ENCODE measurements at places on chromosomes 11 and 22. TPM values are rescaled to one million over a fixed set of nuclear protein-coding genes. Genes with fewer than 3 reads are reported as not detected.

Gene RBM4B
- total RNA-seq, result 28.4 TPM

Gene TSGA10IP
- not detected for total RNA-seq

Gene PANX3
- total RNA-seq, result not detected

Gene SCN4B
- total RNA-seq, result 10.4 TPM

Gene OR4D5
- not detected for total RNA-seq

Gene SLC22A6
- total RNA-seq, result not detected

Gene LDLRAD3
- 4.9 TPM for total RNA-seq

Gene ZNF280B
- total RNA-seq, result 0.33 TPM

Gene RAG1
- 0.99 TPM for total RNA-seq

Gene SLC22A9
- total RNA-seq, result not detected

Gene SMIM35
- total RNA-seq, result not detected

Gene NLRP10
- 0.26 TPM for total RNA-seq

Gene UBQLN3
- total RNA-seq, result not detected

DNA sequence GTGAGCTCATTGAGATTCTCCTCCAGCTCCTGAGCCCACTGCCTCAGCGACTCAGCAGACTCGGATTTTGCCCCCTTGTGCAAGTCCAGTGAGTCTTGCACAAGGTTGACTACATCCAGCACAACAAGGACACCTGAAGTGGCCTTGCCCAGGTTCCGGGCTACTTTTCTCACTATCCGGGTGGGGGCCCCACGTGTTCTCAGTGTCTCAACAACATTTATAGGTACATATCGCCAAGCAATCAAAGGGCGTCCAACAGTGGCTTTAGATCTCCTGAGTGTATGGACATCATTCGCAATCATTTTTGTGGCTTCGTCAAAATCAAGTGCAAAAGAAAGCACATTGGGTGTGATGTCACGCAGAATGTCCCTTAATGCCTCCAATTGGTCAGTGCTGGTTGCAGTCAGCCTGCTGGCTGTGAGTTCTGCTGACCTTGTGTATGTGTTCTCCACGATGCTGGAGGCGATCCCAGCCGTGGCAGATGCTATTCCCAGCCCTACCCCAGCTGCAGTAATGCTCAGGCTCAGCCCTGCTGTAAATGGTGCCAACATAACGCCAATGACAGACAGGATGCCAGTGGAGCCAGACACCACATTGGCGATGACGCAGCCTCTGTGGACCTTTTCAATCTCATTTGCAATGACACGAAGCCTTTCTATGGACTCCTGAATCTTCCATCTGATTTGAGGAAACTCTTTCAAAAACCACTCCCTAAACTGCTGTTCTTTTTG, 10.3 kb downstream of the APOL4 start:
- DNase-seq, result peak; percentile 70
- no peak overlapping the region for H3K27ac ChIP-seq
- peaks cover 12% of the 10 kb centered on the region for H3K27me3 ChIP-seq
- no peaks in the 10 kb centered on the region for H3K36me3 ChIP-seq
- H3K4me3 ChIP-seq, result no peak overlapping the region

GRCh38 chr11:81596704-81597103, 1137.0 kb downstream of the FAM181B start:
- no peaks in the 10 kb centered on the region for H3K27me3 ChIP-seq
- DNase-seq, result peak; percentile 21
- no peaks in the 10 kb centered on the region for H3K36me3 ChIP-seq
- no peak overlapping the region for H3K27ac ChIP-seq

- H3K27ac ChIP-seq, result no peak overlapping the region
- no peak overlapping the region for H3K4me3 ChIP-seq
- H3K27me3 ChIP-seq, result peaks cover 13% of the 10 kb centered on the region
- DNase-seq, result no peak
- H3K36me3 ChIP-seq, result no peaks in the 10 kb centered on the region
Observed at GRCh38 chr11:1549338-1550330, 22.4 kb downstream of the DUSP8 start.

GRCh38 chr22:17562906-17563870, at the start of gene SLC25A18:
TSS of gene SLC25A18 (plus strand) at chr22:17563498. CDS start at chr22:17579945, 16,447 bp downstream.
- peaks cover 2% of the 10 kb centered on the region for H3K27me3 ChIP-seq
- H3K27ac ChIP-seq, result no peak within 1 kb of the TSS
- H3K4me3 ChIP-seq, result no peak within 1 kb of the TSS
- no peaks in the 10 kb centered on the region for H3K36me3 ChIP-seq
- H3K4me1 ChIP-seq, result peaks cover 2% of the 10 kb centered on the region
- peak; percentile 30 for DNase-seq

GRCh38 chr22:48222742-48223487, 1460.5 kb downstream of the TBC1D22A start:
- H3K4me1 ChIP-seq, result no peaks in the 10 kb centered on the region
- no peak overlapping the region for H3K27ac ChIP-seq
- DNase-seq, result no peak
- no peaks in the 10 kb centered on the region for H3K27me3 ChIP-seq

GRCh38 chr11:18132341-18132740, at the start of gene MRGPRX3:
TSS of gene MRGPRX3 (plus strand) at chr11:18132571. CDS start at chr11:18137203, 4,632 bp downstream.
- no peak for DNase-seq
- H3K4me3 ChIP-seq, result no peak within 1 kb of the TSS
- H3K4me1 ChIP-seq, result no peaks in the 10 kb centered on the region

DNA sequence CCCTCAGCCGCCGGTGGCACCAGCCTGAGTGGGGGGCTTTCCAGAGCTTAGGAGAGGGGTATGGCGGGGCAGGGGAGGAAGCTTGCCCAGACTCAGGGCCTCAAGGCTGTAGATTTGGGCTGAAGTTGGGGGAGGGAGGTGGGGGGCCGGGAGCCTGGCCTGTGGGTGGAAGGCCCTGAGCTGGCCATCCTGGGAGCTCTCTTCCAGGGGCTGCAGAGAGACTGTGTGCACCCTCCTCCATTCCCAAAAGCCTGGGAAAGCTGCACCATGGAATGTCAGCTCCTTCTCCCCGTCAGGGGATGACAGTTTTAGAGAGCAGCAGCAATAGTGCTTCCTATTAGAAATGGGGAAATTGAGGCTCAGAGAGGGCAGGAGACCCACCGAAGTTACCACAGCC, 1.0 kb downstream of the SYT12 start:
- H3K27me3 ChIP-seq, result peaks cover 16% of the 10 kb centered on the region
- no peaks in the 10 kb centered on the region for H3K4me1 ChIP-seq
- no peak overlapping the region for H3K27ac ChIP-seq
- no peaks in the 10 kb centered on the region for H3K36me3 ChIP-seq

- H3K36me3 ChIP-seq, result no peaks in the 10 kb centered on the region
- no peak overlapping the region for H3K4me3 ChIP-seq
- peak overlapping the region; percentile 88 for H3K27ac ChIP-seq
- peaks cover 46% of the 10 kb centered on the region for H3K4me1 ChIP-seq
- DNase-seq, result peak; percentile 88
Observed at GRCh38 chr11:122207921-122208764, 92.1 kb upstream of the BLID start.

- peaks cover 5% of the 10 kb centered on the region for H3K4me1 ChIP-seq
- peak; percentile 91 for DNase-seq
- H3K36me3 ChIP-seq, result no peaks in the 10 kb centered on the region
- H3K4me3 ChIP-seq, result no peak overlapping the region
- H3K27ac ChIP-seq, result no peak overlapping the region
Observed at GRCh38 chr11:60775420-60775961, 9.6 kb upstream of the MS4A10 start.

All from fibroblast of lung (primary cell).